ENCODE measurements at places on chromosomes 16 and 17.
A peak's percentile ranks its signal among the peaks of the same experiment; 100 is the strongest.

- no peak for DNase-seq
Measured at GRCh38 chr16:70634861-70635260, 11.5 kb upstream of the IL34 start.

DNA sequence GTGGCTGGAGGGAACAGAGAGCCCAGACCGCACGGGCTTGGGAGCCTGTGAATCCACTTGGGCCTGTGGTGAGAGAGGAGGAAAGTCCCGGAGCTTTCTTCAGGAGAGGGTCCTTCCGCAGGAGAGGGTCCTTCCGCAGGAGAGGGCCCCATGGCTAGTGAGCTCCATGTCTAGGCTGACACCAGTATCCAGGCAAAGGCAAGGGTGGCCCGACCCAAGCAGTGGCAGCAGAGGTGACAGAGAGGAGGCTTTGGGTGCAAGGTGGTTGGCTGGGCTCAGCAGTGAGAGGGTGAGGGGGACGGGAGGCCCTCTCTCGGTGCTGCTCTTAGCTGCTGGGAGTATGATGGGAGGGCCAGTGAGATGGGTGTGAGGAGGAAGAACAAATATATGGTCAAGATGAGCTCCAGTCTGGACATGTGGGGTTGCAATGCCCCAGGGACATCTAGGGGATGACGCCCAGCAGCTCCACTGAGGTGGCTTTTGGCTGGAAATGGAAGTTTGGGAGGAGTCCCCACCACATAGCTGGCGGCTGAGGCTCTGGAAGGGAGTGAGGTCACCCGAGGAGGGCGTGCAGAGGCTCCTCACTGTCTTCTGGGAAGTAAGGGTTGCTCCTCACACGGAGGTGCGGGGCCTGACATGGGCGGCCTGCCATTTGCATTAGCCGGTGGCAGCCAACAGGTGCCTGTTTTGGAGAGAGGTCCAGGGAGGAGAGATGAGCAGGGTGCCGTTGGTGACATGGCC is 2.3 kb upstream of the HSD3B7 start:
- DNase-seq: no peak

DNA sequence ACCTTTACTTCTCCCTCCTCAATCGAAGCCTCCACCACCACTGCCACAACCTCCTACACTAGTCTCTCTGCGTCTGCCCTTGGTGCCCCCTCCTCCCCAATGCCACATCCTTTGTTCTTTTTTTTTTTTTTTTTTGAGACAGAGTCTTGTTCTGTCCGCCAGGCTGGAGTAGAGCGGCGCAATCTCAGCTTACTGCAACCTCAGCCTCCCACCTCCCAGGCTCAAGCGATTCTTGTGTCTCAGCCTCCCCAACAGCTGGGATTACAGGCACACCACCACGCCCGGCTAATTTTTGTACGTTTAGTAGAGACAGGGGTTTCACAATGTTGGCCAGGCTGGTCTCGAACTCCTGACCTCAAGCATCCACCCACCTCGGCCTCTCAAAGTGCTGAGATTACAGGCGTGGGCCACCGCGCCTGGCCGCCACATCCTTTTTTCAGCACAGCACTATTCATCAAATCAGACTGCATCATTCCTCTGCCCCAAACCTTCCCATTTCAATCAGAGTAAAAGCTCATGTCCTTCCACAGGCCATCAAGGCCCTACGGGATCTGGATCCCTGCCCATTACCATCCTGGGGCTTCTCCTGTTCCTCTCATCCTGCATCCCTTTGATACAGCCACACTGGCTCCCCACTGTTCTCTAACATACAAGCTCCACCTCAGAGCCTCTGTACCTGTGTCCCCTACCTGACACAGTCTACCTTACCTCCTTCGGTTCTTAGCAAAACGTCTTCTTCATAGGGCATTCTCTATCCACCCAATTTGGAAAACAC is 2.0 kb downstream of the KLHL11 start:
- peak; percentile 1 for DNase-seq

DNA sequence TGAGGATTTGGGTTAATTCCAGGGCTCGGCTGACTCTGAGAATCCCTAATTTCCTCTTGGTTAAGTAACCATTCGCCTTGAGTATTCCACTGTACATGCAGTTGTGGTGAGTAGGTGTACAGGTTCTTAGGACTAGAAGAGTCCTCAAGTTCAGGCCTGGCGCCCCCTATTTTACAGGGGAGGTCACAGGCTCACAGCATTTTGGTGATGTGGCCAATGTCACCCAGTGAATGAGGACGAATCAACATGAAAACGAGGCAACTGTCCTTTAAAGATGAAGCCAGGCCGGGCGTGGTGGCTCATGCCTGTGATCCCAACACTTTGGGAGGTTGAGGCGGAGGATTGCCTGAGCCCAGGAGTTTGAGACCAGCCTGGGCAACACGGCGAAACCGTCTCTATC is 55.4 kb downstream of the ABCC6 start:
- DNase-seq: no peak
